Stimulated activated CD4-positive, alpha-beta T cell treated with anti-CD3 and anti-CD28 coated beads, Interleukin-4, amount 100 ng/mL, for 1 hour (primary cell): ENCODE measurements at places on chromosomes 2 and 18.
A peak's percentile ranks its signal among the peaks of the same experiment; 100 is the strongest.

GRCh38 chr2:115161771-115162493, 719.5 kb downstream of the DPP10 start:
- no peak for DNase-seq

DNA sequence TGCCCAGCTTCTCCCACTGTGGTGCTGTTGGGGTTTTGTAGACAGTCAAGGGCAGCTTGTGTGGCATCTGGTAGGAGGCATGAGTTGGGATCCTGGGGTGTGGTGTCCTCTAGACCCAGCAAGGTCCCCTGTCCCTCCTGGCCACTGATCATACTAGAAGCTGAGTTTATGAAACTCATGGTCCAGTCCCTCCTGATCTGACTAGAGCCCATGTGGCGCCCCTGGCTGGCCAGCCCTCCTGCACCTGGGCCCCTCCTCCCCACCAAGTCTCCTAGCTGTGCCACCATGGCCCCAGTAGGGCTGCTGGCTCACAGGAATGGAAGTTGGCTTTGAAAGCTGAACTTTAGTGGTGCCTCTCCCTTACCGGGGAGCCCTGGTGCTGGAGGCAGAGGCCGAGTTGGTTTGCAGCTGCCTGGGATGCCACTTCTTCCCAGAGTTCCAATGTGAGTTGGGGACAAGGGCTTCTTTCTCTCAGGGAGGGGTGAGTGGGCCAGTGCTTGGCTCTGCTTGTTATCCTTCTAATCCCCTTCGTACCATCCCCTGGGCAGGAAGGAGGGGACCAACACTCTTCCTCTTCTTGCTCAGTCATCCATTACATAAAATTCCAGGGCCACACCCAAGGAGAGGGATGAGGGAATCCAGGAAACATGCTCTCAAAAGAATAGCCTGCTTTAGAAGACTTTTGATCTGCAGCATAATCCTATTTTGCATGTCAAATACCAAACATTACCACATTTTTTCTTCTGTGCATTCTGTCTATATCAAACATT, 37.5 kb upstream of the HAAO start:
- DNase-seq = no peak

GRCh38 chr2:222840060-222840802, 20.6 kb upstream of the ACSL3 start:
- no peak for DNase-seq

GRCh38 chr2:107412981-107413380, 413.7 kb upstream of the RGPD4 start:
- DNase-seq = no peak

DNA sequence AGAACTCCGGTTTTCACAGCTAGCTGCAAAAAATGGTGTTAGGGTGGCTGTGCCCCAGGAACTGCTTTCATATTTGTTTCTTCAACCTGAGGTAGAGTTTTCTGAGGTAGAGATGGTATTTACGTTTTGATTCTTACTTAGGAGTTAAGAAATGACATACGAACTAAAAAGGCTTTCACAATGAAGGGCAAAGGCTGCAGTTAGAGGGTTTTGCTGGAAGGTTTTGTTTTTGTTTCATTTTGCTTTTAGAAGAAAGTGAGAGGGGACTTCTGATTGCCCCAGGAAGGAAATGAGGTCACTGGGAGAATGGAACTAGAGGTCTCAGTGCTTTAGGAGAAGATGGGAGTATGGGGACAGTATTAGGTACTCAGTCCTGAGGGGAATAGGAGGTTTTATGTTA, 15.5 kb downstream of the CDCA7 start:
- DNase-seq = no peak

- DNase-seq = no peak
Measured at GRCh38 chr2:228646061-228646460, 464.6 kb upstream of the SPHKAP start.

DNA sequence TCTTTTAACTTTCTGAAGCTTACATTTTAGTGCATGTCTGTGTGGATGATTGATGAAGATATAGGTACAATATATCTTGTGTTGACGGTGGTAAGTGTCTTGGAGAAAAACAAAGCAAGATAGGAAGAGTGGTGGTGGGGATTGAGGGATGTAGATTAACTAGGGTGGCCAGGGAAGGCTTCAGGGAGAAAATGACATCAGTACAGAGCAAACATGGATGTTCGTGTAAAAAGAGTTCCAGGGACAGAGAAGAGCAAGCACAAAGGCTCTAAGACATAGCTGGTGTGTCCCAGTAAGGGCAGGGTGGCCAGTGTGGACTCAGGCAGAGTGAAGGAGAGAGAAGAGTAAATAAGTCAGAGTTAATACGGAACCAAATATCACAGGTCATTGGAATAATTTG, 2.7 kb upstream of the CERS6 start:
- no peak for DNase-seq

GRCh38 chr2:38060236-38061018, 15.5 kb downstream of the CYP1B1 start:
- DNase-seq = no peak

GRCh38 chr2:121094101-121094500, 190.9 kb downstream of the TFCP2L1 start:
- DNase-seq = no peak

GRCh38 chr2:98471402-98472131, 26.9 kb downstream of the INPP4A start:
- no peak for DNase-seq

DNA sequence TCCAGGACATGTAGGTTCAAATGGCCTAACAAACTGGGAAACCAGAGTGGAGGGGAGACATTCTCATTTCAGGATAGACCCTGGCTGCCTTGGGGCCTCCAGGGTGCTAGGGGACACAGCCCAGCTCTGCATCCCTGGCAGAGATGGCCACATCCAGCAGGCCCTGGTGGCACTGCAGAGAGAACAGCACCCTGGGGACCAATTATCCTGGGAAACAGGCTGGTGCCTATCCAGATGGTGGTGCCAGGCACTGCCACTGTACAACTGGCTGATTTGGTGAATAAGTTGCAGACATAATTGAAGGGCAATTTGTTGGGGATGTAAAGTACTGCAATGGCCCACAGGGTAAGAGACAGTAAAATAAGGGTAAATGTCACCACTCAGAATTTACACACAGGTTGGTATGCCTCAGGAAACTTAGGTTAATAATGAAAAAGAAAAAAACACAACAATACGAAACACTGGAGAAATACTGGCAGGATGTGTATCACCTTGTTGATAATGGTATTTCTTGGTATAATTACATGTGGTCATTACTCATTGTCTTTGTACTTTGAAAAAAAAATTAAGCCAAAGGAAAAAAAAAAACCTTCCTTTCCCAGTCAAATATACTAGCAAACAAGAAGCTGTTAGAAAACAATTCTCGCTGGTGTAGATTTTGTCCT, 12.8 kb upstream of the SFTPB start:
- no peak for DNase-seq

DNA sequence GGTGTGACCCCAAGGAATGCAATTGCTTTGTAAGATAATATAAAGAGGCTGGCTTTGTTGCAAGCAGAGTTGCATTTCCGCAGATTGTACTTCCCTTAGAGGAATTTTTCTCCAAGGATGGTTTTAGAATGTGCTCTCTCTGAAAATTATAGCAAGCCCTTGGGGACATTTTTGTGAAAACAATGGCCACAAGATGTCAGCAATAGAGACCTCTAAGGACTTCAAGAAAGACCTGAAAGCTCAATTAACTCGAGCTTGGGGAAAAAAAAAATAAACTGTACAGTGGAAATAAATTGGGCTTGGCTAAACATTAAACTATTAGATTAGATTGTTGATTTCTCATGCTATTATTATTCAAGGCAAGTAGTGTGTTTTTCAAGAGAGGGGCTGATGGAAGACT, 81.3 kb upstream of the KYNU start:
- DNase-seq = no peak

GRCh38 chr2:150472511-150472899, 15.0 kb downstream of the RND3 start:
- DNase-seq = no peak

DNA sequence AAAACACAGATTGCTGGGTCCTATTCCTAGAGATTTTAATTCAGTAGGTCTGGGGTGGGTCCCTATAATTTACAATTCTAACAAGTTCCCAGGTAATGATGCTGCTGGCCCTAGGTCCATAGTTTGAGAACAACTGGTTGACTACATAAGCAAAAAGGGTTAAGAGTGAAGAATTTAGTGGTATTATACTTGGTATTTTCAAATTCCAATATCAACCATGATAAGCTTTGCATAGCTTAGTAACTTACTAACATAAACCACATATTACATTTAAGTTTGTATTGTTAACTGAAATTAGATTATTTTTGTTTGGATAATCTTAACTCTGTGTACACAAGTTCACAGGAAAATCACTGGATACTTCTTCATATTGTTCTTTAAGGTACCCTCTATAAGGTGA, 862.9 kb upstream of the ACVR2A start:
- DNase-seq = no peak

- peak; percentile 45 for DNase-seq
Measured at GRCh38 chr18:58687871-58688308, 16.6 kb downstream of the MALT1 start.

GRCh38 chr2:157784169-157784822, 91.8 kb downstream of the ACVR1 start:
- DNase-seq = no peak

- DNase-seq = no peak
Measured at GRCh38 chr2:85806358-85807118, 52.7 kb downstream of the ATOH8 start.

- no peak for DNase-seq
Measured at GRCh38 chr2:48900321-48901014, 144.9 kb upstream of the LHCGR start.

GRCh38 chr2:217475791-217476190, 527.0 kb downstream of the TNS1 start:
- no peak for DNase-seq

- no peak for DNase-seq
Measured at GRCh38 chr2:128354726-128355470, 36.2 kb upstream of the HS6ST1 start.
